ENCODE measurements at places on chromosomes 7 and 10.

GRCh38 chr7:127619681-127620405, 1.9 kb upstream of the PAX4 start:
- no peak for DNase-seq

GRCh38 chr7:1611708-1612241, 41.9 kb upstream of the PSMG3 start:
- DNase-seq = no peak

- DNase-seq = no peak
These were observed 70.0 kb upstream of the SFMBT2 start for GRCh38 chr10:7480742-7481367.

- no peak for DNase-seq
These were observed 120.6 kb upstream of the TCERG1L start for GRCh38 chr10:131431978-131432690.

GRCh38 chr10:71970331-71970730, 6.1 kb downstream of the CHST3 start:
- DNase-seq = no peak

- DNase-seq = peak; percentile 53
These were observed 464 bp downstream of the DENND2A start for GRCh38 chr7:140640060-140640637.

- no peak for DNase-seq
These were observed 106.6 kb upstream of the CHST15 start for GRCh38 chr10:124200011-124200410.

- no peak for DNase-seq
These were observed 272.2 kb downstream of the SNX13 start for GRCh38 chr7:17668122-17668521.

- no peak for DNase-seq
These were observed 12.7 kb upstream of the CACUL1 start for GRCh38 chr10:118767297-118768040.

GRCh38 chr7:151087245-151088018, 1.2 kb downstream of the AGAP3 start:
- no peak for DNase-seq

GRCh38 chr10:47257396-47258120, 42.4 kb upstream of the GDF10 start:
- DNase-seq = no peak

GRCh38 chr10:72462261-72462660, 107.5 kb upstream of the DNAJB12 start:
- no peak for DNase-seq

DNA sequence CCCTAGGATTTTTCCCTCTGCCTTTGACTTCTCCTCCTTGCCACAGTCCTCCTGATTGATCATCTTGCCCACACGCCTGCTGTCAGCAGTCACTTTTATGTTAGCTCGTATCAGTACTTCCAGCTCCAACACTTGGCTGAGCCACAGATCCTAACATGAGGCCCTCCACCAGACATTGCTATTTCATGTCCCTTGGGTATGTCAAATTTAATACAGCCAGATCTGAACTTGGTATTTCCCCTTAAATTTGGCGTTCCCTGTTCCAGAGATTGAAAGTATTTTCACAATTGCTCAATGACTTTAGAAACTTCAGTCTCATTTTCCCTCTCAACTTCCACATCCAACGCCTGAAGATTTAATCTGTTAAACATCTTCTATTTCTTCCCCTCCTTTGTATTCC, 140.4 kb downstream of the RNLS start:
- no peak for DNase-seq

- DNase-seq = no peak
These were observed 220.0 kb upstream of the KLF6 start for GRCh38 chr10:4004990-4005389.

GRCh38 chr10:5833814-5834213, 20.6 kb upstream of the GDI2 start:
- no peak for DNase-seq

- DNase-seq = no peak
These were observed 6.8 kb downstream of the FFAR4 start for GRCh38 chr10:93573051-93573909.

GRCh38 chr7:94643771-94644545, 12.0 kb downstream of the SGCE start:
- DNase-seq = no peak

DNA sequence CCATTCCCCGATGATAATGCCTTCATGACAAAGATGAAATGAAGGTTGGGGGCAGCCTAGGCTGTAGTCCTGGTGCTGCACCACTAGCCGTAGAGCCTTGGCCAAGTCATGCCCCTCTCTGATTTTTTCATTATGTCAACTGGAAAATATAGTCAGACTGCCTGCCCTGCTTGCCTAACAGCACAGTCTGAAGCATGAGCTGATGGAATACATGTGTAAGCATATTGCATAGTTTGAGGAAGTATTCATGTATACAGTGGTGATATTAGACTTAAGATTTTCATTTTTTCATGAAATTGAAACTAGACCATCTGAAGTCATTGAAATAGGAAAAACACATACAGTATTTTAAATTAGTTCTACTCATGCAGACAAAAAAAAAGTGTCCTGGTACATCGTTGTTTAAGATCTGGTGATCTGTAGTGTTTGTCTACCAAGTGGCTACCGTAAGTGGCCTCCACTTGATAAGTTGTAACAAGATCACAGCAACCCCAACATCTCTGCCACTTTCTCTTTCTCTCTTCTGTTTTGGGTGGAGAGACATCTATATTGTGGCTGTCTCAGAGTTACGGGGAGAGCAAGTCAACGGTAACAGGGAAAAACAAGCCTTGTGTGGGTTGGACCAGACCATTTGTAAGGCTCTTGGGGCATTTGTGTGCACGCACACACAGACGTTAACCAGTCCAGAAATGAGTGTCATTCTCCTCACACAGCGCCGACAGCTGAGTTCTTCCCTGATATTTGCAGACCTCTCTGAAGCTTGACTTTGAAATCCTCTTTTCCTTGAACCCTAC, 716.6 kb upstream of the GALNT17 start:
- DNase-seq = no peak

- peak; percentile 40 for DNase-seq
These were observed 613.9 kb upstream of the IGFBP3 start for GRCh38 chr7:46534664-46535588.

DNA sequence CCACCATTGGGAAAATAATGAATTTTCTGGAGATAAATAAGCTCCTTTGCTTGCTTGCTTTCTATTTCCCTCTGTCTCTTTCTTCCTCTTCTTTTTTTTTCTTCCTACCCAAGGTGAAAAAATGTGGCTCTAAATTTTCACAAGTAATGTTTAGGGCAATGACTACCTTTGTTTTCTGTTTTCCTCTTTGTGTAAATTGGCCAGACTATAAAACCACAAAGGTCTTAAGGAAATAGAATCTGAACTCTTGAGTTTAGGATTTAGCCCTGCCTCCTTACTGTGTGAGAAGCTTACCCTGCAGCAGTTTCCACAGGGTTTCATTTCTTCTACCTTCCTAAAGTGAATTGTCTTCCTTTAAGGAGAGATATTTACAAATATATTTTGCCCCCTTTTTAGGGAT, 330.4 kb downstream of the ARL4A start:
- no peak for DNase-seq

- no peak for DNase-seq
These were observed 8.5 kb downstream of the GPER1 start for GRCh38 chr7:1096156-1097119.

DNA sequence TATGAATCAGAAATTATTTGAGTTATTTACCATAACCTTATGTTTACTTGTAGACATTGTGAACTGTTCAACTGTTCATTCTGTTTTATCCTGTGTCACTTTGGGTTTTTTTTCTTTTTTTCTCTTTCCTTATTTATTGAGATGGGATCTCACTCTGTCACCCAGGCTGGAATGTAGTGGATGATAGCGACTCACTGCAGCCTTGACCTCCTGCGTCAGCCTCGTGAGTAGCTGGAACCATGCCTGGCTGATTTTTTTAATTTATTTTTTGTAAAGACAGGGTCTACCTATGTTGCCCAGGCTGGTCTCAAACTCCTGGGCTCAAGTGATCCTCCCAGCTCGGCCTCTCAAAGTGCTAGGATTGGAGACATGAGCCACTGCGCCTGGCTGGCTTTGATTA, 97.1 kb downstream of the CSTF2T start:
- DNase-seq = no peak

DNA sequence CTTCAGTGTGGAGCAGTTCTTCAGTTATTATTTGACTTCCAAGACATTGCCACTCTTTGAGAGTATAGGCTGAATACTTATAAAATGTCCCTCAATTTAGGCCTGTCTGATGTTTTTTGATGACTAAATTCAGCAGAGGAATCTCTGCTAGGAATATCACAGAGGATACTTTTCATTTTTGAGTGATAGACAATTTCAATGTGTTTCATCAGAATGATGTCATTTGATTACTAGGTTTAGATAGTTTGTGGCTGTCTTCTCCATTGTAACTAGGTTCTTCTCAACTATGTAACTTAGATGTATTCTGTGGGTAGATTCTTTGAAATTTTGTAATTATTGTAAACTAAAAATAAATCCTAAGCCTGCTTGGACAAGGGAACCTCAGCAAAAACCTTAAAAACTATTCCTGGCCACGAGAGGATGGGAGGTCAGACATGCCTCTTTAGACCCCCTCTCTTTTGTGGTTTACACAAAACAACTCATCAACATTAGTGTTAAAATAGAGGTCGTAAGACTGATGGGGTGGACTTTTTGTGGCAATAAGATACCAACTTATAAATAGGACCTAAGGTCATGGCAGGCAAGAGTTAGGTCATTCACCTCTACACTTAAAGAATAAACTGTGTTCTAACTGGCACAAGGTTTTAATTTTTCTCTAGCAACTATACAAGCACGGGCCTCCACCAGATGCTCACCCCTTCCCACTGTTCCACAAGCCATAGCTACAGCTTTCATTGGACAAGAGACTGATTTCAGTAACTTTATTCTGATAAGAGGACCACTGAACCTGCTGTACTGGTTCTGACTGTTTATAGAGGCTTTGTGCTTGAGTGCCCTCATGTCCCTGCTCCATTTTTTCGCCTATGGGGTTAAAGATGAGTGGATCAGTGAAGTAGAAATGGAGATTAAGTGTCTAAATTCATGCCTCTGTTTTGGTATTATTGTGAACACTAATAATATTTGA, 33.7 kb downstream of the CYP2C8 start:
- peak; percentile 2 for DNase-seq

DNA sequence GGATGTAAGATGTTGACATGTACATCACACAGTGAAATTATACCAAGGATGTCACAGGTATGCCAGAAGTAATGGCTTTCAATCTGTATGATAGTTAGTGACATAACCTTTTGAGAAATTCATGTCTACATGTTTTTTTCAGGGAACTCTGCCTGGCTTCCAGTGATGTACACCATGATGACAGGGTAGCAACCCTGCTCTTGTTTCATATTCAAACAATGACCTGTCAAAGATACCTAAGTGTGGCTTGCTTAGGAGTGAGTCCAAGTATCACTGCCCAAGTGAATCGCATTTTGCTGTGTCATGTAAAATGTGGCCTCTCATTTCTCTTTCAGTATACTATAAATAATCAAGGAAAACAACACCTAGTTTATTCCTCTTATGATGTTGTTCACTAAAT, 205.8 kb upstream of the DKK1 start:
- DNase-seq = no peak

DNA sequence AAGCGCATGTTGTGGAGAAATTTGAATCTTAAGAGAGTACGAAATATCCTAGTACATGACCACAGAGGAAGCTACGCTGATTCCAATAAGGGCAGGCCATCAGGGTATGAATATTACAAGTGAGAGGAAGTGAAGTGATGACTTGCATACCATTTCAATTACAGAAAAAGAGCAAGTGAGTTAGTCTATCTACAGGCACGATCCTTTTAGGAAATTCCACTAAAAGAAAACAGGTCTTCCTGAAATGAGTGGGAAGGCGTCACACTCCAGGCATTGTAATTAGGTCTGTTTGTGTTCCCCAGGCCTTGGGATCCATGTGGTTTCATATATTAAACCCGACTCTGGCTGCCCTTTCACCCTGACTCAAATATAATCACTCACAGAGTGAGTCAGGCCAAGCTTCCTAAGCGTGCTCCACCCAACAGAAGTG, 152.5 kb downstream of the SEMA3A start:
- DNase-seq = no peak

DNA sequence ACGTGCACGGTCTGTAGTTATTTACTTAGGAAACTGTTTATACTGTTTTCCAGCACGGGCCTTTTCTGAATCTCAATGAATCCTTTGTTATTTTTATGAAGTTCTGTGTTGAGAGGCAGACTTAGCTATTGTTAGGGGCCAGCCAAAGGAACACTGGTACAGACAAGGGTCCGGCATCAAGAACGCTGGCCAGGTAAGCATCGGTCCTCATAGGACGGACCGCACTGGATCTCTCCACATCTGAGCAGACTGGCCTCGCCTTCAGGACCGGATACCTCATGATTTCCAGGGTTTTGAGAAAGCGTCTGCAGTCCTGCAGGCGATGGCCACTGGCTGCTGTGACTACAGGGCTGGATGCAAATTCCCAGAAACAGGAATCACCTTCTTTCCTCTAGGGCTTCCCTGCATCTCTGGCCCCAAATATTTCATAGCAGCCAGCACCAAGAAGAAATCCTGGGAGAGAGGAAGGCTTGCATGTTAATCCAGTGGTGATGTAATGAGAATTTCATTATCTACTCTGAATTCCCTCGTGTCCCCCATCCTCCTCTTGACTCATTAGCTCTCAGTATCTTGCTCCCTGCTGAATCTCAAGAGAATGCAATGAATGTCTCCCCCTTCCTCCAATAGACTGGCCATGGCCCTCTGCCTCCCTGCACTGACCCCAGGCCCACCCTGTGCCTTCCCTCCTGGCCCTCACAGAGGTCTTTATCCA, 325.4 kb upstream of the NPVF start:
- DNase-seq = no peak

- DNase-seq = no peak
These were observed 539.7 kb downstream of the ANKRD7 start for GRCh38 chr7:118764221-118764620.

GRCh38 chr10:113335592-113335991, 217.3 kb upstream of the HABP2 start:
- no peak for DNase-seq

DNA sequence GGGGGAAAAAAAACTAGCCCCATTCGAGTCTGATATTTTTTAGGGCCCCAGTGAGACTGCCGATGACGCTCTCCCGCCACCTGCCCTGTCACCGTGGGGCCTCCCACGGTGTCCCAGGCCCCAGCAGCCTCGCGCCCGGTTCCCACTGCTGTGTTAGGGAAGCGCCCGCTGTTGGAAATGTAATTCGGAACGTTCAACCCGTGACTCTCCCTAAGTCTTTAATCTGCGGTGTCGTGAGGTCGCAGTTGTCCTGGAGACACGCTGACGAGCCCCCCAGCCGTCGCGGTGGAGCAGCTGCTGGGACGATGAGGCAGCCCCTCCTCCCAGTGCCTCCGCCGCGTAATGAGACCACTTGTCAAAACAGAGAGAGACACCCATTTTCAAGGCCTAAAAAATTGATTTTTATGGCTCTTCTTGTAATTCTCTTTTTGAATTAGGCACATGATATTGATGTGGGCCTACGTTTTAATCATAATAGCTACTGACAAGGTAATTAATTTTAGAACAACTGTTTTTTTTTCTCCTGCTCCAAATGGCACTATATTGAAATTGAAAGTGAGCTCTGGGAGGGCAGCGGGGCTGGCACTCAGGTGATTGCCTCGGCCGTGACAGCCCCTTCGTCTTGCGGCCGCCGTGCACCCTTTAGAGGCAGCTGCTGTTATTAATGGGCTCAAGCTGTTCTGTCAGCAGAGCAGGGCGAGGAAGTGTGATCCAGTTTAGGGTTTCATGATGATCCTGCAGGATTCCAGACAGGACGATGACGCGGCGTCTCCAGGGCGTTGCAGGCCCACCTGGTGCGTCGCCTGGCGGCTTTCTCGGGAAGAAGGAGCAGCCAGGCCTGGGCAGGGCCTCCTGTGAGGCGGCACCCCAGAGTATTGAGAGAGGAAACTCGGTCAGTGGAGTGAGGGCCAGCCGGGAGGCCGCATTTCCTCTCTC, 63.3 kb downstream of the NKX6-2 start:
- DNase-seq = peak; percentile 51

- DNase-seq = no peak
These were observed 91.4 kb upstream of the NPVF start for GRCh38 chr7:25319707-25320106.
